ENCODE measurements at places on chromosomes 2 and 18. TPM values are rescaled to one million over a fixed set of nuclear protein-coding genes. Genes with fewer than 3 reads are reported as not detected.

Gene TUBA3E
- not detected for polyA plus RNA-seq

Gene CASP10
- polyA plus RNA-seq: 5.1 TPM

DNA sequence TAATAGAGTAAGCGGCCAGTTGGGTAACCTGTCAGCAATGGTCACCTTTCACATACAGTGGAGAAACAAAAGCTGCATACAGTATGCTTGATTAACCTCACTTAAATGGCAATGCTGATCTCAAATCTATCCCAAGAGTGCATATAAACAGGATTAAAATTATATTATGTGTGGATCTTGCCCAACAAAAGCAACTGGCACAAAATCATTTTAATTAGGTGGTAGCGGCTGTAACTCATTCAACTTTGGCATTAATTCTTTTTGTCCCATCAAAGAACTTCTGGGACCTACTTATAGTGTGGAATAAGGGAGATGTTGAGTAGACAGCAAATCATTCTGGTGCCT, 167.8 kb upstream of the VRK2 start:
- no peak overlapping the region for H3K4me3 ChIP-seq
- no peak for DNase-seq
- no peaks in the 10 kb centered on the region for H3K36me3 ChIP-seq

DNA sequence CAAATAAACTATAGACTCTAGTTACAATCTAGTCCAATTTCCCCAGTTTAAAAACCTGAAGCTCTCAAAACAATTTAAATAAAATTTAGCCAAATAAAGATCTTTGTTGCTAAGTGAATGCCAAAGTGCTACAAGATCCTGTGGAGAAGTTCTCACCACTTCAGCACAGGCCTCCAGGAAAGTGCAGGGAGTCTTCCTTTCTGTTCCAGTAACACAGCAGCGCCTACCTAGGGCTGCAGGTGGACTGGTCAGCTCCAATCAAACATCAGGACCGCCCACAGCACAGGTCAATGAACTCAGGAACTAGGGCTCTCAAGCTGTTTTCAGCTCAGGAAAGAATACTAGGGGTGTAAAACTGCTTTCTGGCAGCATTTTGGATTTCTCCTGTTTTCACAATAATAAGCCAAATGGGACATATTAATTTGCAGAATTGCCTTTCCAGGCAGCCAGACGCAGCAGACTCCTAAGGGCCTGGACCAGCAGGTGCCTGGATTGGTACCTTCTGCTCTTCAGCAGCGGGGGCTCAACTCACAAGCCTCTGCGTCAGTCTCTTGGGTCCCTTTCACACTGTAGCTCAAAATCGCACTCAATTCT, 1.5 kb downstream of the FAM110C start:
- H3K36me3 ChIP-seq: no peaks in the 10 kb centered on the region
- H3K27me3 ChIP-seq: no peaks in the 10 kb centered on the region
- no peak for DNase-seq
- peak overlapping the region; percentile 62 for H3K4me3 ChIP-seq

DNA sequence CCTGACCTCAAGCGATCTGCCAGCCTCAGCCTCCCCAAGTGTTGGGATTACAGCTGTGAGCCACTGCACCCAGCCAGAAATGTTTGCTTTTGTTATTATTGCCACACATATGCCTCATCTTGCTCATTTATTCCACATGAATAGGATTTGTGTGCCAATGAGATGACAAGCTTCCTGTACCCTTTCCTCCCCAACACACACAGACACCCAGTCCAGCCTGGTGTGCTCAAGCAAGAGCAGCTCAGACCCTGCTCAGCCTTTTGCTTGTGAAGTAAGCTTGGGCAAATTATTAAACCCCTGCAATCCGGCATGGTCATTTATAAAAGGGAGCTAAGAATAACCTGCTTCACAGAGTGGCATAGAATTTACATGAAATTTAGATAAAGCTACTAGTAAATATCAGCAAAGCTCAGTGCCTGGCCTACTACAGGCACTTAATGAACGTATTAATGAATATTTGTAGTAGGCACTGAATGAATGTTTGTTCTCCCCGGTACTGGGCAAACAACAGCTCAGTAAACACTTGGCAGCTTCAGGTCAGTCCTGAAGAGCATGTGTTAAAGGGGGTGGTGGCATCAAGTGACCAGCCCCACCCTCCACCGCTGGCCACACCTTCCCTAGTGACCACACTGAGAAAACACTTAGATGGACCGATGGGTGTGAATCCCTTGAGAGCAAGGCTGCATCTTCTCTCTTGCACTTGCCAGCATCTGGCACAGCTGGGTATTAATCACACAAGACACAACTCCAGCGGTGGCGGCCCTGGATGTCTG, 280.2 kb downstream of the SRBD1 start:
- no peaks in the 10 kb centered on the region for H3K27me3 ChIP-seq
- DNase-seq: no peak
- no peaks in the 10 kb centered on the region for H3K36me3 ChIP-seq

GRCh38 chr2:173136599-173136998, 61.0 kb downstream of the MAP3K20 start:
- peaks cover 4% of the 10 kb centered on the region for H3K4me1 ChIP-seq
- no peak overlapping the region for H3K27ac ChIP-seq
- H3K27me3 ChIP-seq: no peaks in the 10 kb centered on the region
- DNase-seq: no peak
- no peaks in the 10 kb centered on the region for H3K36me3 ChIP-seq

All from CD4-positive, CD25-positive, alpha-beta regulatory T cell (primary cell).